ENCODE measurements at places on chromosomes 2 and 18.

GRCh38 chr2:119245841-119246230 lies 22.2 kb downstream of the STEAP3 start:
- DNase-seq = no peak

- DNase-seq = no peak
Measured at GRCh38 chr2:46020416-46020815, 276.8 kb upstream of the EPAS1 start.

DNA sequence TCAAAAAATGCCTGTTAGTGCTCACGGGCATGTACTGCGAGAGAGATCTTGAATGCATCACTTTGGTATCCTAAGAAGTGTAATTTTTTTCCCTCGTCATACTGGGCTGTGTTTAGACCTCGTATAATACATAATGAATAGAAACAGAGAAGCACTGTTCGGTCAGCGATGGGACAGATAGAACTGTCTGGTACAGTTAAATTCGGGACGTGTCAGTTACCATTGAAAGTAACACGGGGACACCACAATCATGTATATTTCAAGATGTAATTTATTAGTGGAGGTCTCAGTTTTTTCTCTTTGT lies 1.8 kb downstream of the PKP4 start:
- no peak for DNase-seq

- no peak for DNase-seq
Measured at GRCh38 chr2:67463810-67464209, 66.7 kb downstream of the ETAA1 start.

- no peak for DNase-seq
Measured at GRCh38 chr2:113854970-113855740, 34.7 kb upstream of the ACTR3 start.

GRCh38 chr2:221477714-221478484 lies 94.2 kb downstream of the EPHA4 start:
- DNase-seq = no peak

- peak; percentile 93 for DNase-seq
Measured at GRCh38 chr2:121071034-121071504, 213.9 kb downstream of the TFCP2L1 start.

GRCh38 chr18:61993831-61994230 lies 101.0 kb upstream of the RNF152 start:
- no peak for DNase-seq

- no peak for DNase-seq
Measured at GRCh38 chr2:43284967-43285366, 58.6 kb upstream of the ZFP36L2 start.

- DNase-seq = no peak
Measured at GRCh38 chr18:62091487-62092120, 95.3 kb downstream of the PIGN start.

DNA sequence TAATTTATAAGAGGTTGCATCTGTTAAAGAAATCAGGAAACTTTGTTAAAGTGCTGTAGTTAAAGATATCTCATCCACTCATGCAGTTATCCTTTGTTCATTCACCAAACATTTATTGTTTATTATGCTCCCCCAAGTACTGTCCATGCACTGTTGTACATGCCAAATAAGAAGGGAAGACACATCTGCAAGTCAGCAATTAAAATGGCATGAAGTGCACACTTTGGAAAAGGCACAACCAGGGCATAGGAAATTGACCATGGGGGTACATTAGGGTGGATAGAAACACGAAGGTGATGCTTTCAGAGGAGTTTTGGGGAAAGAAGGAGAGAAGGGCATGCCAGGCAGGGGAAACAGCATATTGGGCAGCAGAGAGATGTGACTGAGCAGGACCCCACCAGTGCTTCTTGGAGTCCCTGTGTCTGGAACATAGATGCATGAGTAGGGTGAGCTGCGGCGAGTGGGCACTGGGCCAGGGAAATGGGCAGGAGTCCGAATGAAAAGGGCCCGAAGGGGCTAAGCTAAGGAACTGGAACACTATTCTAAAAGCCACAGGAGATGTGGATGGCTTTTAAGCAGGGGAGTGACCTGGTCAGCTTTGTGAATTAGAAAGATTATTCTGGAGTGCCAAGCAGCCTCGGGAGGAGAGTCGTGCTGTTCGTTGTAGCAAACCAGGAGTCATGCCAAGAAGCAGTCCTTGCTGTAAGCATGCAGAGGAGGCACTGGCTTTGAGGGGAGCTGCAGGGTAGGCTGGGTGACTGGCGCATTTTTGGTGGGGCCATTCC lies 316.3 kb downstream of the AGPS start:
- DNase-seq = no peak

- no peak for DNase-seq
Measured at GRCh38 chr2:241811201-241811951, 2.4 kb downstream of the NEU4 start.

GRCh38 chr2:151974988-151975387 lies 123.9 kb downstream of the CACNB4 start:
- DNase-seq = peak; percentile 2

GRCh38 chr2:65393743-65394422 lies 38.5 kb downstream of the SPRED2 start:
- DNase-seq = no peak

DNA sequence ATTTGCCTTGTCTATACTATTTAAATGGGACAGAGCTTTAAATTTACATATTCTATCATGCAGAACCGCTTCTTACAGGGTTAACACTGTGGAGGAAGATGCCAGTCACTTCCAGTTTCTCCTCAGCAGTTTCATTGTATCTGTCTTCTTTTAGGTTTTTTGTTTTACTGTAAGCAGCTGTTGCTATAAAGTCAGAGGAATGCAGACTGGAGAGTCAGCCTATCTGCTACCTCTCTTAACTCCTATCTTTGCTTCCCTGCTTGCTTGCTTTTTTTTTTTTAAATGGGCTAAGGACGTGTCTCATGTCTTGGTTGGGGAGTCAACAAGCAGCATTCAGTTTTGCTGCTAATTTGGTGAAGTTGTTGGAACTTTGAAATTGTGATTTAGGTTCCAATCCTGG lies 8.9 kb downstream of the EPC2 start:
- no peak for DNase-seq

GRCh38 chr2:161307676-161308075 lies 549 bp upstream of the PSMD14 start:
- no peak for DNase-seq

GRCh38 chr2:220188031-220188430 lies 560.6 kb downstream of the SLC4A3 start:
- no peak for DNase-seq

GRCh38 chr2:68569604-68570003 lies 73.8 kb upstream of the PROKR1 start:
- DNase-seq = no peak

DNA sequence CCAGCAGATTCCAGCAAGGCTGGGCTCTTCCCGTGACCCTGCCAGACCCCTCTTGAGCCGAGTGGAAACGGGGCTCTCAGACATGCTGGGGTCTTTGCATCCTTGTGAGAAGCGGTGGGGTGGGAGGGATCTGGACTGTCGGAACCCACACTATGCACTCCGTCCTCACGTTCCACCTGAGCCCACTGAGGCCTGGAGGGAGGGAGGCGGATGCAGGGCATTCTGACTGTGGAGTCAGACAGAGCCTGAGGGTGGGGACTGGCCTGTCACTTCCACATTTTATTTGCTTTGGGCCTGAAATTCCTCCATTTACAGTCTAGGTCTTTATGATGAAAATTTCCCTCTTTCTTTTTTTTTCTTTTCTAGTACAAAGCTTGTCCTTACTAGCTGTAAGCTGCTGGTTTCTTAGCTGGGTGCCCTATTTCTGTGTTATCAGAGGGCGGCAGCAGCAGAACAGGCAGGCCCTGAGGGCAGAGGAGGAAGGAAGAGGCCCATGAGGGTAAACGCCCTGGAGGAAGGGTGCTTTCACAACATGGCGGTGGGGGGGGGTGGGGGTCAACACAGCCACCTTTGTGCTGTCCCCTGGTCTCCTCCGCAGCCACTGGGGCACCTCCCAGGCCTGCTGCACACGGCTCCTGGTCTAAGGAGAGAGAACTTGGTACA lies 373.5 kb upstream of the MYT1L start:
- DNase-seq = no peak

DNA sequence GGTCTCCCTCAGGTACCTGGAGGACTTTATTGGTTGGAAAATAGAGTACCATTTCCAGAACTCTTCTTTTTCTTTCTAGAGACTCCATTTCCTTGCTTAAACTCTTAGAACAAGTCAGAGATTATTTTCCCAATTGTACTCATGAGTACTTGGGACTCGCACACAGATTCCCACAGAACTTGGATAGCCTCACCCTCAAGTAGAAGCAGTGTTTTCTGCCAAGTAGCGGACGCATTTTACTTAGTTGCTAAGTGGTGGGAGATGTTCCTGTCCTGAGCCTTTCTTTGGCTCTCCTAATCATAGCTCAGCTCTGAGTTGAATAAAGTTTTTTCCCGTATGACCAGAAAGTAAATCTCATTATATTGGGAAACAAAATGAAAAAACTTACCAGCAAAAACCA lies 17.2 kb downstream of the SLC30A3 start:
- DNase-seq = no peak

GRCh38 chr2:196274387-196274809 lies 103.0 kb upstream of the STK17B start:
- peak; percentile 33 for DNase-seq

- DNase-seq = peak; percentile 35
Measured at GRCh38 chr2:142536492-142536891, 341.0 kb upstream of the KYNU start.

DNA sequence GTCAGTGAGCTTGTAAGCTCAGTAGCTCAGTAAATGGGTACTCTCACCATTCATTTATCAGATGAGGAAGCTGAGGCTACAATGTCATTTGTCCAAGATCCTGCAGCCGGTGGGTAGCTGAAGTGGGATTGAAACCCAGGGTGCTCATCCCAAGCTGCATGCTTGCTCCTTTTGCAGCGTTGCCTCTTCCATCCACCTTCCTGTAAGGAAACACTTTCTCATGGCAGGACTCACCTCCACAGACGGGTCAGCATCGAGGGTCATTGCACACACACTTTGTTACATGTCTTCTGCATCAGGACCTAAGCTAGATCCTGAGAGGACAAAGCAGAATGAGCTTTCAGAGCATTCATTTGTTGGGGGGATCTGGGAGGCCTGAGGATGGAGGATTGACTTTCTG lies 60.7 kb downstream of the ACOXL start:
- no peak for DNase-seq

DNA sequence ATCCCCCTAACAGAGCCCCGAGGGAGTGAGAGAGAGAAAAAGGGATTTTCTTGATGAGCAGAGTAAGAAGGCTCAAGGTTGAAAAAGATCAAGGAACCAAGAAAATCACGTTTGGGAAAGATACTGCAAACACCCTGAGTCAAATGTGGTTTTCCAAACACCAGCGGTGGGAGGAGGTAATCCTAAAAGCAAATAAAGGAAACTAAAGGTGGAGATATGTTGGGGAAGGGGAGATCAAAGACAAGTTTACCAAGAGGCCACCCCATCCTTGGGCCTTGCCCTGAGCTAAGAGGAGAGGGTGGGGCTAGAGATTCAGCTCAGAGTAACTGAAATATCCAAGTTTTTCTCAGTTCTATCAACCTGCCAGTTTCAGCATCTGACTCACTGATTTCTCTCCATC lies 332.3 kb downstream of the ETAA1 start:
- no peak for DNase-seq

DNA sequence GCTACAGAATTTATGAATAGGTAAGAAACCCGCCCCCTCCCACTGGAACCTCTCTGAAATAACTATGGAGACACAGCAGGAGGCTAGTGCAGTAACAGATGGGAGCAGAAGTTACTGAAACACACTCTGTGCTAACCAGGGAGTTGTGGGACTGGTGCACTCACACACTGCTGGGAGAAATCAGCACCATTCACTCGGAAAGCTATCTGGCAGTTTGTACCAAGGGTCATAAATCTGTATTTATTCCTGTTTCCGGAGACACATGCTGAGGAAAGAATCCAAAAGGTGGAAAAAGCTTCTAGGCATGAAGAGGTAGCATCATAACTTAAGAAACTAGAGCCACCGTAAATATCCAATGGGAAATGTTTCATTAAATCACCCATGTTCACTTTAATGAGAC lies 39.9 kb downstream of the TGFA start:
- DNase-seq = peak; percentile 29

- DNase-seq = no peak
Measured at GRCh38 chr2:125698280-125698679, 957.7 kb upstream of the GYPC start.

DNA sequence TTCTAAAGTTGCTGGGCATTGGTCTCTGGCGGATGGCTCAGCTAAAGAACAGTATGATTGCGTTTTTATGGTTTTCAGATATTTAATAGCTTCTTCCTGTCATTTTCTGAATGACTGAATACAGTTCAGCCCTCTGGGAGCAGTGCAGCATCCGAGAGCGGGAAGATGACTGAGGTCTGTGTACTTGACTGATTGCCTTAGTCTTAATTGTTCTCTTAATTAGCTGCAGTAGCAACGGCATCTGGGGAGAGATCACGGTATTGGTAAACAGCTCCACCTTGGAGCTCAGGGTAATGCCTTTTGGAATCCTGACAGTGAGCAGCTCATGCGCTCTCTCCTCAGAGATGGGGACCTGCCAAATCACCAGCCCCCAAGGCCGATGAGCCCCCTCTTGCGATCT lies 481.4 kb upstream of the SPRED2 start:
- peak; percentile 27 for DNase-seq

- no peak for DNase-seq
Measured at GRCh38 chr2:53442783-53443182, 324.8 kb upstream of the CHAC2 start.

DNA sequence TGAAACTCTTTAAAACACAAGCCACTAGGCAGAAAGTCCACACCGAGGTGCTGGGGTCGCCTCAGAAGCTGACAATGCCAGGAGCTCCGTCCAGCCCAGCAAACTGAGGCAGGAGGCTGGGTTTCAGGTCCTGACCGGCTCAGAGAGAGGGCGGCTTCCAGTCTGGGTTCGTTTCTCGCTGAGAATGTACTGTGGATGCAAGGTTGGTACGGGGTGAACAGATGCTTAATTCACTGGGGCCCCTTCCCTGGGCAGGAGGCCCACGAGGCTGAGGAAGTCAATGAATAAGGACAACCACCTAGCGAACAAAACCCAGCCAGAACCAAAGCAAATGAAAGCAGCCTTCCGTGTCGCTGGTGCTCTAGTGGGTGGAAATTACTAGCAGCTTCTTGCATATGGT lies 142.0 kb downstream of the RTP5 start:
- DNase-seq = no peak

GRCh38 chr2:207503234-207503633 lies 26.5 kb upstream of the CREB1 start:
- DNase-seq = no peak

GRCh38 chr2:72082021-72082601 lies 65.6 kb downstream of the CYP26B1 start:
- no peak for DNase-seq

- no peak for DNase-seq
Measured at GRCh38 chr2:29072971-29073725, 1.2 kb downstream of the PCARE start.

DNA sequence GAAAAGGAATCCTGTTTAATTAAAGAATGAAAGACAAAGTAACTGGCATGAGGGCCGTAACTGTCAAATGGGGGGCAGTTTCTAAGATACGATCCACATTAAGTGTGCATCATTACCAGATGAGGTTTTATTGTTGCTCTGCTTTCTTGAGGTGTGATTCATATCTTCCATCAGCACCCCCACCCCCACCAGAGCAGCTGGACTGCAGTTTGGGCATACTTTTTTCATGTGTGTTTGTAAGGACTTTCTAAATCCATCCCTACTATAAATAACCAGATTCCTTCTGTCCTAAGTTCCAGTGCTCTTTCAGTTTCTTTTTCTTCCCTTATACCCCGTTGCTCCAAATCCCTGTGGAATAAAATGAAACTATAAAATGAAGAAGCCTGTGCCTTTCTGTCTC lies 142.1 kb downstream of the CDCA7 start:
- no peak for DNase-seq

- DNase-seq = peak; percentile 12
Measured at GRCh38 chr18:13266218-13267100, 47.9 kb downstream of the LDLRAD4 start.

GRCh38 chr2:219611866-219612576 lies 14.4 kb downstream of the STK11IP start:
- no peak for DNase-seq

Data from eye (tissue), 1 donor.